ENCODE measurements at places on chromosomes 11 and 22. TPM values are rescaled to one million over a fixed set of nuclear protein-coding genes. Genes with fewer than 3 reads are reported as not detected.
A peak's percentile ranks its signal among the peaks of the same experiment; 100 is the strongest.

The ZNF280B gene
- total RNA-seq, result 0.96 TPM

DNA sequence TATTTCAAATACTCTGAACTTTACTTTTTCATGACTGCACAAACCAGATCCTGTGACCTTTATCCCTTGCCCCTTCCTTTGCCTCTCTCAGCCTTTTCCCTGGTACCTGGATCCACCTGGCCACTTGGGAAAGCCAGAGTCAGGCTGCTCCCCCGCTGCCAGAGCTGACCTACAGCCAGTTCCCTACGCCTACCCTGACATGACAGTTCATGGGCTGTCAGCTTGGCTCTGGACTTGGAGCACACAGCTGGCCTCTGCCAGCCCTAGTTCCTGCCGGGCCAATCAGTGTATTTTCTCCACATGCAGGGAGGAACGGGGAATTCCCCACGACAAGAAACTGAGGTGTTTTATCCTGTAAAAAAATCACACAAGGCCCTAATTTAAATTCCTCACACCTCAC, 382.6 kb downstream of the INSC start:
- DNase-seq, result peak; percentile 18
- no peak overlapping the region for H3K4me3 ChIP-seq
- no peaks in the 10 kb centered on the region for H3K36me3 ChIP-seq
- no peaks in the 10 kb centered on the region for H3K4me1 ChIP-seq

DNA sequence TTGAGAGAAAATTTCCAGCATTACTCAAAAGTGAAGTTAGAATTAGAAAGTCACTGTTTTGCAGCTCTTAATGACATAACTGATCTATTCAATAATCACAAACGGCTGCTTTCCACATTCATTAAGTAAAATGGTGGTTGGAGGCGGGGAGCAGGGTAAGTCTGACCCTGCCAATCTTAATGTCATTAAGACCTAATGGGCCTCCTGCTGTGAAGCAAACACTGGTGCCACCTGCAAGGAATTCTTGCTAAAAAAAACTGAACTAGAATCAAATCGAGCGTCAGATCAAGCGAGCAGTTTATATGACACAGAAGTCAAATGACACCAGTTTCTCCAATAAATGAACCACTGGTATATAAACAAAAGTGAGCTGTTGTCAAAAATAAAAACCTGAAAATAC, 351.5 kb downstream of the BRD1 start:
- DNase-seq, result no peak
- peaks cover 28% of the 10 kb centered on the region for H3K27me3 ChIP-seq
- H3K4me3 ChIP-seq, result no peak overlapping the region
- H3K4me1 ChIP-seq, result no peaks in the 10 kb centered on the region
- no peaks in the 10 kb centered on the region for H3K36me3 ChIP-seq
- H3K27ac ChIP-seq, result no peak overlapping the region

- no peak overlapping the region for H3K27ac ChIP-seq
- no peak for DNase-seq
- peaks cover 39% of the 10 kb centered on the region for H3K4me1 ChIP-seq
- no peaks in the 10 kb centered on the region for H3K27me3 ChIP-seq
- H3K4me3 ChIP-seq, result no peak overlapping the region
These were observed 66.8 kb downstream of the CSTPP1 start for GRCh38 chr11:47003180-47003877.

DNA sequence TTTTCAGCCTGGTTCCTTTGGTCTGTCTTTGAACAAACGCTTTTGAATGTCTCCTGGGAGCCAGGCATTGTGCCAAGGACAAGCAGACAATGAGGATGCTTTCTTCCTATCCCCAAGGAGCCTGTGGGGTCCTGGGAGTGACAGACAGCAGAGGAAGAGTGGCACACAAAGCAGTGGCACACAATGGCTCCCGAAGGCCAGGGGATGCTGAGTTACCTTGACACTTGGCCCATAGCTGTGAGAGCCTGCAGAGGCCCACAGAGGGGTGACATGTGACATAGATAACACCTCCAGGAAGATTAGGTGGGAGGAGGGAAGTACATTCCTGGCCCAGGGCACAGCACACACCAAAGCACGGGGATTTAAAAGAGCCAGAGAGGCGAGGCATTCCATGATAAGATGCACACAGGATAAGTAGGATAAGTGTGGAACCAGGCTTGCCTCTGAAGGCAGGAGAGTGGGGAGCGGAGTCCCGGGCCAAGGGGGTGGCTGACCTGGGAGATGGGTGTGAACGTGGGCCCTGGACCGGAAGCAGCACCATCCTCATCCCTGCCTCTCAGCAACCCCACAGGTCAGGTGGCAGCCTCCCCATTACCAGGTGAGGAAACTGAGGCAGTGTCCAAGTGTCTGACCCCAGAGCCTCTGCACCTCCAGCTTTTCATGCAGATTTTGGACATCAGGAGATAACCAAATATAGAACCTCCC, 6.3 kb downstream of the UPB1 start:
- no peak overlapping the region for H3K27ac ChIP-seq
- no peaks in the 10 kb centered on the region for H3K36me3 ChIP-seq
- no peak for DNase-seq
- H3K4me1 ChIP-seq, result peaks cover 25% of the 10 kb centered on the region

The CBLIF gene
- not detected for total RNA-seq

DNA sequence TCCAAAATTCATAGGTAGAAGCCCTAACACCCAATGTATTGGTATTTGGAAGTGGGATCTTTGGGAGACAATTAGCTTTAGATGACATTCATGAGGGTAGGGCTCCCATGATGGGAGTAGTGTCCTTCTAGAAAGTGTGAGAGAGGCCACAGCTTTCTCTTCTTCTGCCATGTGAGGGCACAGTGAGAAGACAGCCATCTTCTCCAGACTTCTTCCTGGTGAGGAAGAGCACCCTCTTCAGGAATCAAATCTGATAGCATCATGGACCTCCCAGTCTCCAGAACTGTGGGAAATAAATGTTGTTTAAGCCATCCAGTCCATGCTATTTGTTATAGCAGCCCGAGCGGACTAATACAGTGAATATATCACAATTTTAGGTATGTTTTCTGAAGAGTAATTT, 96.9 kb downstream of the CNTN5 start:
- no peaks in the 10 kb centered on the region for H3K4me1 ChIP-seq
- no peaks in the 10 kb centered on the region for H3K27me3 ChIP-seq
- H3K27ac ChIP-seq, result no peak overlapping the region
- no peak for DNase-seq
- H3K36me3 ChIP-seq, result no peaks in the 10 kb centered on the region
- no peak overlapping the region for H3K4me3 ChIP-seq

- peaks cover 84% of the 10 kb centered on the region for H3K27me3 ChIP-seq
- peaks cover 7% of the 10 kb centered on the region for H3K4me1 ChIP-seq
- no peak for DNase-seq
- H3K27ac ChIP-seq, result no peak overlapping the region
- H3K36me3 ChIP-seq, result no peaks in the 10 kb centered on the region
- H3K4me3 ChIP-seq, result no peak overlapping the region
These were observed 1329.3 kb downstream of the TBC1D22A start for GRCh38 chr22:48091656-48092223.

DNA sequence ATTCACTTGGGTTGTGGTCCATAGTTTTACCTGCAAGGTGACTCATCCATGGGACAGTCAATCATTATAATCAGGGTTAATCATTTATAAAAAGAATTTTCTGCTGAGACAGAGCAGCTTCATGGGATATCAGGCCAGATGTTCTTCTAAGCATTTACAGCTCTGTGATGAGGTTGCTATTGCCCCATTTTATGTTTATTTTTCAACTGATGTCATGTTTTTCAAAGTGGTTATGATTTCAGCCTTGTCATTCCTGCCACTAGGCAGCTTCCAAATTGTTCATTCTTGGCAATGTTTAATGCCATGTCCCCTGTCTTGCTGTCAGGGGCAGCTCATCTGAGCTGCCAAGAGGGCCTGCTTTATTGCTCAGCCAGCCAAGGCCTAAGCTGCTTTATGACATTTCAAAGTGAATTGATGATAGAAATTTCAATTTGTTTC, 35.9 kb upstream of the ZBED5 start:
- peak overlapping the region; percentile 74 for H3K27ac ChIP-seq
- peaks cover 45% of the 10 kb centered on the region for H3K4me1 ChIP-seq
- H3K27me3 ChIP-seq, result no peaks in the 10 kb centered on the region
- no peak for DNase-seq
- H3K36me3 ChIP-seq, result no peaks in the 10 kb centered on the region
- no peak overlapping the region for H3K4me3 ChIP-seq

The PHLDB1 gene
- 102 TPM for total RNA-seq

The OR51E1 gene
- 1.3 TPM for total RNA-seq

The MRPL49 gene
- 32.1 TPM for total RNA-seq

The RPL3 gene
- total RNA-seq, result 325 TPM

DNA sequence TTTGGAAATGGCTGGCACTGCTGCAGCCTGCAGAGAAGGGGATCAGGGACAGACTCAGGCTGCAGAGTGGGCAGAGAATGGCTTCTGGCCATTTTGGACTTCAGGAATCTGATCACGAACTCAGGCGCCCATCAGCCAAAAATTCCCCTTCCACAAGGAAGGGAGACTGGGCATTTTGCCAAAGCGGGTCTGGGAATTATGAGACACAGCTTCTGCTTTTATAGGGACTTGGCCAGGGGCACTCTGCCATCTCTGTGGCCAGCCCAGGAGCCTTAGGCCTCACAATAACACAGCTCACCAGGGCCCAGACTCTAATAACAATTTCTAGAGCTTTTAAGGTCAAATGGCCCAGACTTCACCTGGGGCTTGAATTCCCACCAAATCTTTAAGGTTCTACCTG, 74.7 kb downstream of the CHST1 start:
- H3K27ac ChIP-seq, result no peak overlapping the region
- no peak for DNase-seq
- no peaks in the 10 kb centered on the region for H3K36me3 ChIP-seq
- no peaks in the 10 kb centered on the region for H3K4me1 ChIP-seq
- no peak overlapping the region for H3K4me3 ChIP-seq
- peaks cover 33% of the 10 kb centered on the region for H3K27me3 ChIP-seq

DNA sequence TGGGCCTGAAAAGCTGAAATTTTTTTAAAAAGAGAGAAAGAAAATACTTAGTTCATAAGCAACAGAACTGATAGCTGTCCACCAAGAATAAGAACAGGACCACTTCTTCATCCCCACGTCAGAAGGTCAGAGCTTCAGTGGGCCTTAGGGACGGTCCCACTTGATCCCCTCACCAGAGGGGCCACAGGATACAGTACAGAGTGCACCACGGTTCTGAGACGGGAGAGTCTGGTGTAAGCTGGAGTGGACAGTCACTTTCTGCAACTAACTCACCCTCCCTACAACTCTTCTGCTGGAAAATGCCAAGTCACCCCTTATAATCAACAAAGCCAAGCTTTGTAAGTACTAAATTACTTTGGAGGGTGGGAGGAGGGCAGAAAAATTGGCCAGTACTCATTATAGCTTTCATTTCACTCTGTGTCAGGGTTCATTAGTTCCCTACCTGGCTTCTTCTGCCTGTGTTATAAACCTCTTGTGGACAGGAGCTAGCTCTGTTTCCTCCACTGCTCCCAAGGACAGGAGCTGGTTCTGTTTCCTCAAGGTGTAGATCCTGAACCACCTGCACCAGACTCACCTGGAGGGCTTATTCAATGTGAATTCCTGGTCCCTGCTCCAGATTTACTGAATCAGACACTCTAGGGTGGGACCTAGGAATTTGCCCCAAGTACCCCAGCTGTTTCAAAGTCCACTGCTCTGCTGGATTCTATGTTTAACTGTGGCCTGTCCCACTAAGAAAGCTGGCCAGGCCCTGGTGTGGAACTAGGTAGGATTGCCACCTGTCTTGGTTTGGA, 39.6 kb downstream of the SCGB1A1 start:
- H3K27ac ChIP-seq, result no peak overlapping the region
- no peaks in the 10 kb centered on the region for H3K36me3 ChIP-seq
- no peaks in the 10 kb centered on the region for H3K27me3 ChIP-seq
- no peaks in the 10 kb centered on the region for H3K4me1 ChIP-seq
- DNase-seq, result no peak

The COMT gene
- total RNA-seq, result 81.5 TPM

The TEF gene
- total RNA-seq, result 20.1 TPM

DNA sequence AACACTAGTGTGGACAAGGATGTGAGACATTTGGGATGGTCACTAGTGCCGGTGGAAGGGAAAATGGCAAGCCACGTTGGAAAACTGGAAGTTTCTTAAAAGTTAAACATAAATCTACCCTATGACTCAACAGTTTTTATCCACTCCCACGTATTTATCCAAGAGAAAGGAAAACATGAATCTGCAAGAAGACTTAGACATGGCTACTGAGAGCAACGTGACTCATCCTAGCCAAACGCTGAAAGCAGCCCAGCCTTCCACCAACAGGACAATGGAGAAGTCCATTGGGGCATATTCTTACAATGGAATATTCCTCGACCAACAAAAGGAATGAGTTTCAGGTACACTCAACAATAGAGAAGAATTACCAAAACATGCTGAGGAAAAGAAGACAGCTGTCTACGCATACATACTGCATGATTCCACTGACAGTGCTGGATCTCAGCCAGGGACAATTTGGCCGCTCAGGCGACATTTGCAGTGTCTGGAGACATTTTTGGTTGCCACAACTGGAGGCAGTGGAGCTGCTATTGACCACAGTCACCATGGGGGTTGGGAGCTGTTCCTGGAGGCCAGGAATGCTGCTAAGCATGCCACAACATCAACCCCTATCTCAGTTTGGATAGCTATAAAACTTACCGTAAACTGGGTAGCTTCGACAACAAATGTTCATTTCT, 21.2 kb downstream of the SYT13 start:
- H3K27me3 ChIP-seq, result peaks cover 90% of the 10 kb centered on the region
- H3K36me3 ChIP-seq, result no peaks in the 10 kb centered on the region
- H3K4me3 ChIP-seq, result no peak overlapping the region
- peaks cover 10% of the 10 kb centered on the region for H3K4me1 ChIP-seq
- no peak overlapping the region for H3K27ac ChIP-seq
- no peak for DNase-seq

- no peaks in the 10 kb centered on the region for H3K36me3 ChIP-seq
- H3K4me3 ChIP-seq, result peak overlapping the region; percentile 49
- peak overlapping the region; percentile 90 for H3K27ac ChIP-seq
- peaks cover 81% of the 10 kb centered on the region for H3K4me1 ChIP-seq
- no peaks in the 10 kb centered on the region for H3K27me3 ChIP-seq
These were observed 66.4 kb downstream of the GAB2 start for GRCh38 chr11:78351193-78351592.

The SGSM1 gene
- total RNA-seq, result 8.8 TPM

DNA sequence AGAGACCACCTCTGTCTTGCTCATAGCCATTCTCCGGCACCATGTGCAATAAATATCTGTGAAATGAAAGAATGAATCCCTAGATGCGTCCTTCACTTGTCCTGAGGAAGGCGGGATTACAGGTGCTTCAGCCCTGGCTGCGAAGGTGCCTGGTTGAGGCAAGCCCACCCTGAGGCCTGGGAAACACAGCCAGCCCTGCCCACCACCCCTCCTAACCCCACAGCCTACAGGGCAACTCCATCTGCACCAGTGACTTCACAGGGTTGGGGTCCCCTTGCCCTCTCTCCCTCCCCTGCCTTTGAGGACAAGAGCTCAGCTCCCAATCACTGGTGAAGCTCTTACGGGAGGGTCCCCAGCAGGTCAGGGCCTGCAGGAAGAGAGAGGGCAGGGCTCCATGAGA, 17.5 kb upstream of the SCGB1A1 start:
- peak overlapping the region; percentile 74 for H3K27ac ChIP-seq
- H3K27me3 ChIP-seq, result no peaks in the 10 kb centered on the region
- peaks cover 64% of the 10 kb centered on the region for H3K4me1 ChIP-seq
- no peak for DNase-seq
- peak overlapping the region; percentile 14 for H3K4me3 ChIP-seq

Data from left ventricle myocardium inferior (tissue), 1 donor.